Hematopoietic multipotent progenitor cell treated with erythropoietin and hydrocortisone succinate and interleukin-3 and kit ligand, for 17 days (in vitro differentiated cells): ENCODE measurements at places on chromosomes 4 and X.

DNA sequence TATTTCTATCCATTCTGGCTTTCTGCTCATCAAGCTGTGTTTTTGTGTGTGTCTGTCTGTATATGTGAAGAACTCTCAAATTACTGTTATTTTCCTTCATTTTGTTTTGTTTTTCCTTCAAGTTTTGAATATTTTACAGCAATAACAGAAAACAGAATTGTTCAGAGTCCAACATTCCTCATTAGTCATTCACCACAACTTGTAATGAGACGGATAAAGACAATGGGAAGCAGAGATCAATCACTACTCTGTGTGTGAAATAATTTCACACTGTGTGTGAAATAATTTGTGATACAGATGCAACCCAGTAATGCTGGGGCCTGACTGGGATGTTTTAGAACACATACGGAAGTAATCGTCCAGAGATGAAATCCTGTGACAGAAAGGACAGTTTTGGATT lies 55.2 kb downstream of the HPGD start:
- DNase-seq = no peak

GRCh38 chr4:133621628-133622027 lies 472.5 kb downstream of the PCDH10 start:
- no peak for DNase-seq

GRCh38 chrX:12042615-12043014 lies 95.7 kb upstream of the FRMPD4 start:
- DNase-seq = no peak

- DNase-seq = no peak
Measured at GRCh38 chr4:129239088-129239487, 143.1 kb downstream of the C4orf33 start.

DNA sequence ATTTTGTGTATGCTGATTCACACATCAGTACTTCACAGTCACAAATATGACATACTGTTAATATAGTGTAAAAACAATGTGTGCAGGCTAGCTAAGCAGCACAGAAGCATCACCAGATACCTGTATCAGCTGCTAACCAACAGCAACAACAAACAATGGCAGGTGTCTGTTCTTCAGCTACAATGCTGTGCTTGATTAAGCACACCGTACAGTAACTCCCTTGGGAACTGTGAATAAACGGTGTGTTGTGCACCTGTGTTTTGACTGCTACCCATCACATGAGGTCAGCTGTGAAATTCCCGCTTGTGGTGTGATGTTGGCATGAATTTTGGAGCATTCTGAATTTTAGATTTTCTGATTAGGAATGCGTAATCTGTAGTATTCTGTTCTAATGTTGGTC lies 379.7 kb upstream of the FAT1 start:
- DNase-seq = no peak
